ENCODE measurements at places on chromosomes 16 and 17.
A peak's percentile ranks its signal among the peaks of the same experiment; 100 is the strongest.

DNA sequence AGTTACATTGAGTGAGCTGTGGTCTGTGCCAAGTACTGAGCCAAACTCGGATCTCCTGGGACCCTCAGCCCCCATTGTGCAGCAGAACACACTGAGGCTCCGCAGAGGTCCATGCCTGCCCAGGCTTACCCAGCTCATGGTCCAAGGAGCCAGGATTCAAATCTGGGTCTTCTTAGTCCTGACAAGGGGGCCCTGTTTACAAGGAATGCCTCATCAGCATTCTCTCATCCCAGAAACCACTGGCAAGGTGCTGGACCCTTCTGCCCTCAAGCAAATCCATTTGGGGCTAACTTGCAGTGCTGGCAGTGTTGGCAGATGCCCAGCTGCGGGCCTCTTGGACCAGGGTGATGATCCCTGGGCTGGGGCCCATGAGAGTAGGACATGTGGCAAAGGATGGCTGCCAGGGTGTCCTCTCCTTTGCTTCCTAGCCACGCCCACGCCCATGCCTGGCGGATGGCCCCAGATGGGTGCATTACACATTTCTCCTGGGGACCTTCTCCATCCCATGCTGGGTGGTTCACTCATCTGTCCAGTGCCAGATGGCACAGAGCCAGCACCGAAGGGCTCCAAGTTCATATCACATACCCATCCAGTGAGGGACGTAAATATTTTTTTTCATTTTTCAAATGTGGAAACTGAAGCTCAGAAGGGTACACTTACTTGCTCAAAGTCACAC is 117.7 kb downstream of the CMIP start:
- no peak for DNase-seq

DNA sequence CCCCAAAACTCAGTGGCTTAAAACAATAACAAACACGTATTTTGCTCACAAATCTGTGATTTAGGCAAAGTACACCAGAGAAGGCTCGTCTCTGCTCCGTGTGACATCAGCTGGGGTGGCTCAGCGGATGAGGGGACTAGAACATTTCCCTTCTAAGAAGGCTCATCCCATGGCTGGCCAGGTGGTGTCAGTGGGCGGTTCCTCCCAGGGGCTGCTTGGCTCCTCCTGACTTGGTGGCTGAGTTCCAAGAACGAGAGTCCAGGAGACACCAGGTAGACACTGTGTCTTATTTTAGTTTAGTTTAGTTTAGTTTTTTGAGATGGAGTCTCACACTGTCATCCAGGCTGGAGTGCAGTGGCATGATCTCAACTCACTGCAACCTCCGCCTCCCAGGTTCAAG is 5.6 kb upstream of the CHMP6 start:
- DNase-seq = no peak

GRCh38 chr17:40251576-40251975 is 32.5 kb downstream of the WIPF2 start:
- DNase-seq = peak; percentile 59

DNA sequence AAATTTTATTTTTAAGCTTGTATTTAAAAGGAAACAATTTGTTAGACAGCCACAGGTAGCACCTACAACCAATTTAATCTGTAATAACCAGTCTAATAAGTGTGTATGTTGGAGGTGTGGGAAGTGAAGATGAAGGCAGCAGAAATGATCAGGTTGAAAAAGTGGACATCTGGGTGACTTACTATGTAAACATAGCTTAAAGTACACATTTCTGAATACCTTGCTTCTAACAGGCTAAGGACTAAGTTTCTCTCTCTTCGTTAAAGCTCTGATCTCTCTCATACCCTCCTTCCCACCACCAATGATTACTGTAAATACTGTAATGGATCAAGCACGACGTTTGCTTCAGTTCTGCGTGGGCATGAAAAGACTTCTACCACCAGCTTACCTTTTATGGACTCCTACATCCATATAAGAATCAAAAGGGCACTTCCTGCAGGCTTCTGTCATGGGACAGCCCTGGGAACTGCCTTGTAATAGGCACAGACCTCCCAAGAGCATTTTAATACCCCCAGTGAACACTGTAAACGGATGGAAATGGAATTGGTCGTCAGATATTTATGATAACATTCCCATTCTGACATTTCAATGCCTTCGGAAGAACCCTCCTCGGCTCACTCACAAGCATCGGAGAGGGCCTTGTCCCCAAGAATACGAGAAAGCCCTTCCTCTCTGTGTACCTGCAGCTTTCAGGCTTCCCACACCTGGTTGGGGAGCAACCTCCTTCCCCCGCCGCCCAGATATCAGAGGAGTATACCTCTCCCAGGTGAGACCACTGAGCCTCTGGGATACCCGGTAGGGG is 700 bp downstream of the CCDC43 start:
- no peak for DNase-seq

- DNase-seq = peak; percentile 26
Measured at GRCh38 chr17:82370471-82371332, 863 bp upstream of the UTS2R start.

GRCh38 chr16:83804366-83804765 is 3.4 kb upstream of the HSBP1 start:
- no peak for DNase-seq

DNA sequence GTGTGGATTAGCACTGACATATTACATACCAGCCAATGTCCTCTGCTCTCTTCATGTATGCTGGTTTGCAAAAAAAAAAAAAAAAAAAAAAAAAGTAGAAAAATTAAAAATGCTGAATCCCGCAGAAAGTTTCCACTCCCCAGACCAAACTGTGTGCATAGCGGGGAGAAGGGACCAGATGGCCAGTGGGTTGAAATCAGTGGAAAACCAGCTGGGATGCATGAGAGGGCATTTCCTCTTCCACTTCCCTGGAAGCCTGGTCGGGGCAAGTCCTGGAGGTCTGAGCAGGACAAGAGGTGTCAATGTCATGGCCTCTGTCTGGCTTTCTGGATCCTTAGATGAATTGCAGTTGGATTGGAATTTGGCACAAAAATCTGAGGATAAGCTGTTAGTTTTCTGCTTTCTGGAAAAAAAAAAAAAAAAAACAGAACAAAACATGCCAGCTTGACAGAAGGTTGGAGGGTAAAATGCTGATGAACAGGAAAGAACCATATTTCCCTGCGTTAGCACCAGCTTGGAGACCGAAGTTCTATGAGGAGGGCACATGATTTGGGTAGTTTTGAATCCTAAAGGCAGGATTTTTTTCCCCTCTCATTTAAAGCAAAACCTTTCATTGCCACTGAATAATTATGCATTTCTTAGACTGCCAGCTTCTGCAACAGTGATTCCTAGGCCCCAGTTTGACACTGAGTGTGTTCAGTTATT is 941.5 kb upstream of the EEF2KMT start:
- no peak for DNase-seq

GRCh38 chr17:8798176-8798845 is 854 bp downstream of the MFSD6L start:
- no peak for DNase-seq

- DNase-seq = no peak
Measured at GRCh38 chr16:57541754-57542435, 548 bp upstream of the ADGRG5 start.

GRCh38 chr16:75820672-75821071 is 94.4 kb upstream of the CPHXL start:
- no peak for DNase-seq

DNA sequence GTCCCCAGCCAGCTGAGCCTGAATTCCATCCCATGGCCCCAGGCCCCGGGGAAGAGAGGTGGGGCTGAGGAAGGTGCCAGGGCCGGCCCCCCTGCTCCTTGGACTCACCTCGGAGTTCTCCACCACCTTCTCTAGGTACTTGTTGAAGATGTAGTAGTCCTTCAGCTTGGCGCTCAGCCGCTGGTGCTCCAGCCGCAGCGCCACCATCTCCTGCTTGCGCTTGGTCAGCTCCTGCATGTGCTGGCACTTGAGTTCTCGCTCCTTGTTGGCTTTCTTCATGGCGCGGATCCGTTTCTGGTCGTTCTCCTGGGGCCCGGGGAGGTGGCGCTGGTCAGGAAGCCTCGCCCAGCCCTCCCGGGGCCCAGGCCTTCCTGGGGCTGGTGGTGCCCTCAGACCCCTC is 3.3 kb downstream of the CCDC42 start:
- no peak for DNase-seq

DNA sequence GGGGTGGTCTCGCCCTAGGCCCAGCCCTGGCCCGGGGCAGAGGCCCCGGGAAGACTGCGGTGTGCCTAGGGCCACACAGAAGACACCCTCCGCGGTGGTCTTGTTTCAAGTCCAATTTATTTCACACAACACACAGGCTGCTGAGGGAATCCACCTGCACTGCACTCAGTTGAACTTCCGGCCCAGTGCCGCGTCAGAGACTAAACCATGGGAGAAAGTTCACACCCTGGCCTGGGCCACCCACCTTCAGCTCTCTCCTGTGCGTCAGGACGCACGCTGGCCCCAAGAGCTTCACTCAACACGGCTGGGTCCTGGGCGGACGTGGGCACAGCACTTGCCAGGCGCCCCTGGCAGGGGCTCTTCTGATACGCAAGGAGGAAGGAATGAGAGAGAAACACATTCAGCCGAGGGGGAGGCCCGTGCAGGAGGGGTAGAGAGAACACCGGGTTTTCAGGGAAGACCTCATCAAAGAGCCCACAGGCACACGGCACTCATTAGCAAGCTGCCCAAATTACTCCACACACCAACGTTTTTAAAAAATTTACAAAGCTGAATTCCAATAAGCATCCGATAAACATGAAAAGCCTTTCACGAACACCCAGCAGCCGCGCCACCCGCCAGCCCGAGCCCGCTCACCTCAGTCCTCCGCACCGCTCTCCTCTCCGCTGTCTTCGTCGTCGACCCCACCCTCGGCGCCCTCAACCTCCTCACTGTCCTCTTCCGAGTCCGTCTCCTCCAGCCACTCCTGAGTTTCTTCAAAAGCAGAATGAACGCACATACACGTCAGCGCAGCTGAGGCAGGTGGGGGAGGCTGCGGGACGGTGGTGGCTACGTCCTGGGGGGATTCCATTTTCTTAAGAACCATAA is 57.8 kb downstream of the KLHDC4 start:
- no peak for DNase-seq

GRCh38 chr17:61015966-61016365 is 338.3 kb downstream of the BCAS3 start:
- DNase-seq = peak; percentile 60

DNA sequence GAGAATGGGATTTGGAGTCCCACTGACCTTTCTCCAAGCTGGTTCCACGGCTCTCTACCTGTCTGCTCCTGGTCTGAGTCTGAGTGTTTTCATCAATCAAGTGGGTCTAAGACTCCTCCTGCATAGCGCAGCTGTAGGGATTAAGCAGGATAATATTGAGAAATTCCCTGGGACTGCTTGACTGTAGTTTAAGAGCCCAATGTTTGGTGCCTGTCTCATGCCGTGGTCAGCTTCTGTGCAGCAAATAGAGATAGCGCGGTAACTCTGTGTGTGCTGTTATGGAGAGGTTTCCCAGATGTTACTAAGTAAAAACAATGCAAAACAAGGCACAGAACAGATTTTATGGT is 21.4 kb downstream of the RPTOR start:
- DNase-seq = no peak

DNA sequence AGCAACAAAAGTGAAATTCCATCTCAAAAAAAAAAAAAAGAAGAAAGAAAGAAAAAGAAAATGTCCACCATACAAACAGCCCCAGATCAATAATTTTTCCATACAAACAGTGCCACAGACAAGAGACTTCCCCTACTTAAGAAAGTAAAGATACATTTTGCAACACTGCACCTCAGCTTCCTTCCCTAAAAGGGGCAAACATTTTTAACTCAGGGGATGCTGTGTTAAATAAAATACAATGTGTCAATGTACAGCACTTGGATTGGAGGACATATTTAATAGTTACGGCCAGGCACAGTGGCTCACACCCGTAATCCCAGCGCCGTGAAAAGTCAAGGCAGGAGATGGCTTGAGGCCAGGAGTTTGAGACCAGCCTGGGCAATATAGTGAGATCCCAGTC is 22.3 kb downstream of the MYH11 start:
- no peak for DNase-seq

DNA sequence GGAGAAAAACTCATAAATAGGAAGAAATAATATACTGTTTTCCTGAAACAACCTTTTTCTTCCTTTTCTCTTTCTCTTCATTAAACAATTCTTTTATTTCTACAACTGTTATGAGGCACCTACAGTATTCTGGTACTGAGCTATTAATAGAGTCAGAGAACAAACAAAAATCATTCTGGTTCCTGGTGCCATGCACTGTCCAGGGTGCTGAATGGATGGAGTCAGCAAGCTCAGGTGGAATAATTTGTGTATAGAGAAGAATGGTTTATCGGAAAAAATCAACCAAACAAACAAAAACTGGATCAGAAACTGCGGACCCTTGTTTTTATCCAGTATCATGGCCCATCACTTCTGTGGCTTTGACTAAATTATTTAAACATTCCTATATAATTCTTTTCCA is 430.3 kb upstream of the GOT2 start:
- DNase-seq = no peak

DNA sequence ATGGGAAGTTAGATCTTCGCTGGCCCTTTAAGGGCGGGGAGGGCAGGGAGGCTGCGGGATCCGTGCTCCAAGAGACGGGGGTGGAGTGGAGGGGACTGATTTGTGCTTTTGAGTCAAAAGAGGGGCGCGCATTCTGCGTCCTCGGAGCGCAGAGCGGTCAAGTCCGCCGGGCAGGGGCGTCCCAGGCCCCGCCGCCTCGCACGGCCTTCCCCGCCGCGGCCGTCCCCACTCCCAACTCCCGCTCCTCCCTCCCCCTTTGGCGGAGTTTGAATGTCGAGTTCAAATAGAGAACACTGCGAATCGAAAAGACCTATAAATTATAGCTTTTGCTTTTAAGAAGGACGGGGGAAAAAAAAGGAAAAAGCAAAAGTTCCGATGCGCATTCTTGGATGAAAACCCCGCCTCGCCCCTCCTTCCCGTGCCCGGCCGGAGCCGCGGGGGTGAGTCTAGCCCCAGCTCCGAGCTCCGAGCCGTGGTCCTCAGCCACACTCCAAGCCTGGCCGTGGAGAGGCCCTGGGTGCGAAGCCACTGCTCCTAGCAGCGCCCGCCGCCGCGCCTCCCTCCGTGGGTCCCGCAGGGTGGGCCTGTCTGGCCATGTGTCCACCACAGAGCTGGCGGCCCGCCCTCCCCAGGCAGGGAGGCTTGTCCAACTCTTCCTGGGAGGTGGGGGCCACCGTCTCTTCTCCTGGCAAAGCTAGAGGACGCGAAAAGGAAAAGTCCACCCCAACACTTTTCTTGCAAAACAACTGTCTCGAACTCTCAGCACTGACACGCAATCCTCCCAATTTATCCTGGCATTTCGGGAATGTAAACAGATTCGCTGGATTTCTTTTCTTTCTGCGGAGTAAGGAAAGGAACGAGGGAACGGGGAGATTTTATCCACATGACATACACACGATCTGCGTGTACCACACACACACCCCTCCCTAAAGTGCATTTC is 3.6 kb downstream of the CBX8 start:
- DNase-seq = peak; percentile 94

DNA sequence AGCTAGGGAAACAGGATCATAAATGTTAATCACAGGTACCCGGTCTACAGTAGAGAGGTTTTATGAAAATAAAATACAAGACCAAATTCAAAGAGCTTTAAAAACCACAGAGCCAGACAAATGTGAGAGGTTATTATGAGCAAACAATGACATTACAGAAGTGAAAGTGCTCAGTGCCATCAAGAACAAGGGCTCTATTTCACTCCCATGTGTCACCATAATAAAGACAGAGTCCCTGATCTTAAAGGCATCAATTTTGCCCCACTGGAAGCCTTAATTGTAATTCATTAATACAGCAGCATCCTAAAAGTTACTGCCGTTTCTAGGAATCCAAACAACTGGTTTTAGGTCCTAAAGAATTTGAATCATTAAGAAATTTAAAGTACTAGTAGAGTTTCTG is 43.7 kb upstream of the CDRT4 start:
- no peak for DNase-seq

- no peak for DNase-seq
Measured at GRCh38 chr17:4159761-4160160, 16.8 kb downstream of the CYB5D2 start.

GRCh38 chr17:45729294-45729907 is 54.7 kb upstream of the CRHR1 start:
- no peak for DNase-seq
